Fibroblast of skin of left biceps (primary cell): ENCODE measurements at places on chromosomes 4 and X.

DNA sequence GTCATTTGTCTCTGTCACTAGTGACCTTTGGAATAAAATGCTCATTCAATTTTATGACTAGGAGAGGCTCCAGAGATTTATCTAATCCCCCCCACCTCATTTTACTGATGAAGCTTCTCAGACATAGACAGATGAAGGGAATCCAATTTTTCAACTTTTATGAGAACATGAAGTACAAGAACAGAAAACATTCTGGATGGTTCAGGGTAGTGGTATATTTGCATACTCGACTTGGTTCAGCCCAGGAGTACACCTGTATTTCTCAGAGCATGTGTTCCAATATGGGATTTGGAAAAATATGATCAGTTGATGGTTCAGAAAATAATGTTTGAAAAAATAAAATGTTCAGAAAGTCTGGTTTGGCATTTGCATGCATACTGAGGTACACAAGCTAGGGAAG, 131.4 kb upstream of the GALNT7 start:
- DNase-seq = no peak

DNA sequence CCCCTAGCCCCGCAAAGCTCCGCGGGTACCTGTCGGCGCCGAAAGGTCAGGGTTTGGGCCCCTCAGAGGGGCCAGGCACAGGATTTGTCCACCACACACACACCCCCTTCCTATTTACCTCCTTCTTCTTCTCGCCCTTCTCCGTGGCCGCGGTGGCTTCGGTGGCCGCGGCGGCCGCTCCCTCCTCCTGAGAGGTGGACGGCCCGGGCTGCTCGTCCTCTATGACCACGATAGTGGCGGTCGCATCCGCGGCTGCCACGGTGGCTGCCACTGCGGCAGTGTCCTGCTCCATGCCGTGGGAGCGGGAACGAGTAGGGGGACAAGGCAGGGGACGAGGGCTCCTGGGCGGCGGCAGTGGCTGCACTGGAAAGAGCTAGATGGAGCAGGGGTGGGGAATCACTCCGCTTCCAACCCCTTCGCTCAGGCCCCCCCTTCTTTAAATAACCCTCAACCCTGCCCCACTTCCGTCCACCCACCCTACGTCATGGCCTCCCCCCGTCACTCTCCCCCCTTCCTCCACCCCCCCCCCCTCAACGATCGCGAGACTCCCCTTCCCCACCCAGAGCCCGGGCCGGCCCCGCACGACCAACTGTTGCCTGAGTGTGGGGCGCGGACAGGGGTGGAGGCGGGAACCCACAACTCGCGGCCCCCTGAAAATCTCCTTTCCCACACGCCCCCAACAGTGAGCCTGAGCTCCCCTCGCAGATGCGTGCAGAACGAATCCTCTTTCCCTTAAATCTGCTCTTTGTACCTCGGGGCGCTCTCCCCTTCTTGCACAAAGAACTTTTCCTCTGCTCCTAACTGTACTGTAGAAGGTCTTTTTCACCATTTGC, at the start of gene SMARCA1:
Gene SMARCA1, minus strand, starts transcription at position 412 of the 833 bp plus-strand sequence. Its CDS starts 120 bp downstream, at position 292.
- DNase-seq = peak; percentile 36

DNA sequence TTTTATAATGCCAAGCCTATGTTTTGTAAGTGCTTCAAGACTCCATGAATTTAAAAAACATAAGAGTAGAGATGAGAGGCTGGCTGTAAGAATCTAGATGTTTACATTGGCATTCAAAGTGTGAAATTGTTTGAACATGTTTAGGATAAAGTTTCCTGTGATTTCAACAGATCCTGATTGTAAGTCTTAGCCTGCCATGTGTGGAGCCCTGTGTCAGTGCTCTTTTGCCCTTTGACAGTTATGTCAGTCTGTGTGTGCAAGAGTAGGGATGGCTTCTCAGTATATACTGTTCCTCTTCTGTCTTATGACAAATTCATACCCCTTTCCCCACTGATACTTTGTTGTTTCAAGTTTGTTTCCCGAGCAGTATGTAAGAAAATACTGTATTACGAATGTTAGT, 68.2 kb downstream of the USP9X start:
- DNase-seq = no peak

GRCh38 chrX:30680618-30681017, 27.4 kb downstream of the GK start:
- DNase-seq = no peak

GRCh38 chrX:39791691-39792090, 306.1 kb downstream of the BCOR start:
- no peak for DNase-seq
